ENCODE measurements at places on chromosomes 3 and 15. TPM values are rescaled to one million over a fixed set of nuclear protein-coding genes. Genes with fewer than 3 reads are reported as not detected.

- DNase-seq = peak; percentile 93
Measured at GRCh38 chr3:47016934-47017435, 37.5 kb downstream of the NBEAL2 start.

- no peak for DNase-seq
Measured at GRCh38 chr15:70521576-70522322, 241.6 kb downstream of the UACA start.

DNA sequence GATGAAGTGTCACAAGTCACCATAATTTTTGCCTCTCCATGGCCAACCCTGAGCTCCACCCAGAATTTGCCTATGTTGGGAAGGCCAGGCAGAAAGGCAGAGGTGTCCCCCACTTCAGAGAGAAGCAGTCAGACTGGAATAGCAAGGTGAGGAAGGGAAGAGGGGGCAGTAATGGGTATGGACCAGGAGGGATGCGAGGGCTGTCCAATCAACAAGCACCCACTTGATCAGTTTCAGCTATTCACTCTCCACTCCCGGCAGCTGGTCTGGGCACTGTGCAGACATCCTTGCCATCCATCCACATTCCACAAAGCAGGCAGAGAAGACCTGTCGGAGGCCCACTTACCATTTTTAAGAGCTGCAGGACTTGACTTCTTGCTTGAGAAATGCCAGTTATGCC, 43.5 kb upstream of the CTNNB1 start:
- no peak for DNase-seq

DNA sequence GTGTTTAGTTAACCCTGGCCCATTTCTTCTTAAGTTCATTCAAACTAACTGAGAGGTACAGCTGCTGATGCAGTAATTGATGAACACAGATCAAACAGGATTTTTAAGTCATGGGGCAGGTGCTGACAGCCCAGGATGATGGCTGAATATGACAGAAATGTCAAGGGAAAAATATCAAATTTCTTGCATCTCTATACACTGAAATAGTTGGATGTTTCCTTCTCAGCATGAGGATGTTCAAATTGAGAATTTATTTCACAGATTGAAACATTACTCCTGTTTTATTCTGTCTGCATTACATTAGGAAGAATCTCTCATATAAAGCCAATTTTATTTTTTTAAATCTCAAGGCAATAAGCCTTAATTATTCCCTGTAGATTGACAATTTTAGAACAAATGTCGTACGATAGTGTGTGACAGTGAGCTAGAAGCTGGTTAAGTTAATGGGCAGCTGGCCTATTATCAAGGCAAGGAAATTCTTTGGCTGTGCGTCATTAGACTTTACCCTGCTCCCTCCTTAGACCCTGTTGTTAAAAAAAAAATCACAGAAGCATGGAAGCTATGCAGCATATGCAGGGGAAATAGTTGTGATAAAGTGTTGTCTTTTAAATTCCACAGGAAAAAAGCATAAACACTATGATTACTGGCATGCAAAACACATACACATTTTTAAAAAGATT, 183.8 kb upstream of the KCNMB2 start:
- DNase-seq = no peak

DNA sequence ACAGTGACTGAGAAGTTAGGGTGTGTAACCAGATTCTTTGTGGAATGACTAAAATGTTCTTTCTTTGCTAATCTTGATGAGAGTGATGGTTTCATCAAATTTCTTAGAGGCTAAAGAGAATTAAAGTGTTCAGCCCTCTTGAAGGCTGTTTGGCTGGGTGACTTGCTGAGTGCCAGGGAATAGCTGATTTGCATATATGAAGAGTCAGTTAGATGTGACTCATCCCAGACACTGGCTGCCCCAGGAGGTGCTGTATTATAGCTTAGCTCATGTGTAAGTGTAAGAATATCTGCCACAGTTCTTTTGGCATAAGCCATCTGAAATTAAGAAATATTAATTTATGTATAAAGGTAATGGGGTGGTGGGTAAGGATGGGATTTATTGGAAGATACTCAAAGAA, 535.1 kb downstream of the NLGN1 start:
- no peak for DNase-seq

DNA sequence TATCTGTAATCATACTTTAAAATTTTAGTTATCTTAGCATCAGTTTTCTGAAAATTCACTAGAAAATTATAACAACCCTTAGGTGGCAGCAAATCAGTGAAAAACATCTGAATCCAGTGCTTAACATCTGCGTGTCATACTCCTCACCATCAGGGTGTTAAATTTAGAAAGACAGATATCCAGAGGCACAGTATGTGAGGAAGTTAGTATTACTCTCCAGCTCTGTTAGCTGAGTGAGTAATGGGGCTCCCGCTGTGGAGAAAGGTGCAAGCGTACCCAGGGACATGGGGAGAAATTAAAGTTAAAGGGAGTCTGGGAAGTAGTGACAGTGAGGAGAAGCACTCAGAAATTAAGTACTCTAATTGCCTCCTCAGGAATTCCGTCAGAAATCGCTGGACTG, 50.9 kb downstream of the CEP63 start:
- no peak for DNase-seq

DNA sequence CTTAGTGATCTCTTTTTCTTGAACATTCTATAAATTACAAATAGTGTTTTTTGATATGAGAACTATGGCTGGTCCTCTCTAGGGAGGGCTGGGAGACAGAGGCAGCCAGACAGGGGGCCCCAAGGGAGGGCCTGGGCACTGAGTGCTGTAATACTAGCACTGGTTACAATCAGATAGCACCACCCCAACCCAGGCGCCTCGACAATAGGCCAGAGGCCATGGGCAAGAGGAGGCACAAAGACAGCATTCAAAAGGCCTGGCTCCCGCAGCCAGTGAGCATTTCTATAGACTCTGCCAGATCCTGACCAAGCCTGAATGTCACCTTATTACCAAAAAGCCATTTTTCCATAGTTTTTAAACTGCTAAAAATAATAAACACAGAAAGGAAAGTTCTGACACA, 158.5 kb downstream of the THRB start:
- no peak for DNase-seq

DNA sequence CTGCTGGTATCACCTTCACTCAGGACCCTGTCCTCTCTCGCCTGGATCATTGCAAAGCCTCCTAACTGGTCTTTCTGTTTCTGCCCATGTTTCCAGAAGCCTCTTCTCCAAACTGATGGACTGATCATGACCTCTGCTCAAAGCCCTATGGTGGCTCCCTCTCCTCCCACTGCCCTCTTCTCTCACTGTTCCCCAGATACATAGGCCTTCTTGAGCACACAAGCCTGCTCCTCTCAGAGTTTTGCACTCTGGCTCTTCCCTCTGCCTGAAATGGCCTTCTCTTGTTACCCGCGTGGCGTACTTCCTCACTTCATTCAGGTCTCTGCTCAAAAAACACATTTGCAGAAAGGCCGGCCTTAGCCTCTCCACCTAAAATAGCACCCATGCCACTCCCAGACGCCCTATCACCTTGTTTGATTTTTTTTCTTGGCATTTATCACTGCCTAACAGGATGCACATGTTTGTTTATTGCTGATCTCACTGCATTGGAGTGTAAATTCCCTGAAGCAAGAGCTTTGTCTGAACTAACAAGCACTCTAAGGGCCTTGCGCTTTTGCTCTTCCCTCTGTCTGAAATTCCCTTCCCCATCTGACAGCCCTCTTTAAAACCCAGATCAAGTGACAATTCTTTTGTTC, 1.4 kb upstream of the ETFA start:
- DNase-seq = no peak

GRCh38 chr3:70392227-70392626, 79.8 kb upstream of the MDFIC2 start:
- no peak for DNase-seq

The VEPH1 gene
- 23.2 TPM for total RNA-seq

DNA sequence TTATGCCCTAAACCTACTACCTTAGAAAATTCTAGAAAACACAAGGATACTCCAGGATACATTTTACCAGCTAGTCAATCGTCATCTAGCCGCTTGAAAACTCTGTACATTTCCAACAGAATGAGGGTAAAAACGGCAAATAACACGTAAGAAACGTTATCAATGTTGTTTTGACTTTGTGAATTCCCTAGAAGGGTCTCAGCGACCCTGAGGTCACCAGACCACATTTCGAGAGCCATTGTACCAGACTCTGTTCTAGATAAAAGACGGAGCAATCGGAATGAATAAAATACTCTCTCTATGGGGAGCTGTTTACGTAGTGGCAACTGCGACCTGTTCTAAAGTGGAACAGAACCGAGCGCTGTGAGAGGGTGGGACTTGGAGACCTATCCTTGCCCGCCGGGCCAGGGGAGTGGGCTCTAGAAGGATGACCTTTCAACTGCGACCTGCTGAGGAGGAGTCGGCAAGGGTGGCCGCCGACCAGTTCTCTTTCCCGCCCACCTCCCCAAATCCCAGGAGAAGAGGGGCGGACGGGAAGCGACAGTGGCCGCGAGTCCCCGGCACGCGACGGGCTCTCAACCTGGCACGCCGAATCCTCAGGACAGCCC, 778 bp upstream of the AP4E1 start:
- peak; percentile 73 for DNase-seq

The FOXL2NB gene
- total RNA-seq = not detected

DNA sequence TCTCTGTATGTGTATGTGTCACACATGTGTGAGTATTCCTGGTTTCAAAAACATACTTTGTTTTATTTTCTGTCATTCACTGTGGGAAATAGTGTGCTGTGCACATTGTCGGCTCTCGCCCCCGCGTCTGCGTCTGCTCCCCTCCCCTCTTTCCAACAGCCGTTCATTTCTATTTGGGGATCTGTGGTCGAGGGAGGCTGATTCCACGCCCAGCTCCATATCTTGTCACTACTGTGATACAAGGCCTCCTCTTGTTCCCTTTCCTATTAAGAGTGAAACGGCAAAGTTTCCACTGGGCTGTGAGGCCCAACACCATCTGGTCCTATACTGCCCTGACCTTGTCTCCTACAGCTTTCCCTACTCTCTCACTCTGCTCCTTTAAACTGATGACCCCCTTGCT, 172.5 kb upstream of the LRIG1 start:
- DNase-seq = no peak

The GOLGA6B gene
- not detected for total RNA-seq

- no peak for DNase-seq
Measured at GRCh38 chr3:64259636-64260035, 34.4 kb upstream of the PRICKLE2 start.

GRCh38 chr15:60718661-60719069, 239.7 kb upstream of the ICE2 start:
- DNase-seq = no peak

DNA sequence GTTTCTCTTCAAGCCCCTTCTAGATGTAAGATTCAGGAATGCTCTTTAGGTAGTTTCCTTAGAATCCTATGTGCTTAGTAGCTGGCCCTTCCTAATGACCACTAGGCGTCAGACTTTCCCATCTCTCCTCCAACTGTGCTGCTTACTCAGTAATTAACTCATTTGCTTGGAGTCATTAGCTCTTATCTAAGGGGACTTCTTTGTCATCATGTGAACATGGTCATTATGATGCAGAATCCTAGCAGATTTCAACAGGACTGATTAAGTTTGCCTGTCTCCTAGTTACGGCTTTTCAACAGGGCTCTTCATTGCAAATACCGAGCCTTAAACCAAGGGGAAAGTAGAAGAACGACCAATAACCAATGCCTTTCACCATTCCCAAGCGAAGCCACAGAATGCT, 46.4 kb downstream of the GJD2 start:
- DNase-seq = no peak
